GM13977 (cell line): ENCODE measurements at places on chromosomes 2 and 18.

DNA sequence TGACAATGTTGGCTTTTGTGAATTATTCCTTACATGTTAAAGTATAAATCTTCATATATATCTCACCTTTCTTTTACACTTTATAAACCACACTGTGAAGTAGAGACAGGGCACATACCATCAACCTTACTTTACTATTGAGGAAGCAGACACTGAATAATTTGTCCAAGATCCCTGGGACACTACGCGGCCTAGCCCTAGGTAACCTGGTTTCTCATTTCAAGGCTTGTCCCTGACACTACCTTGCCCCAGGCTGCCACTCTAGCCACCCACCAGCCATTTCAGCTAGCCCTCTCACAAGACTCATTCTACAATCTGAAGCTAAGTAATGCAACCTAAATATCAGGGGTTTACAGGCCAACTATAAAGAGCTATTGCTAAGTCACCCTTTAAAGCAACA is 26.7 kb downstream of the CCDC93 start:
- no peak for DNase-seq

DNA sequence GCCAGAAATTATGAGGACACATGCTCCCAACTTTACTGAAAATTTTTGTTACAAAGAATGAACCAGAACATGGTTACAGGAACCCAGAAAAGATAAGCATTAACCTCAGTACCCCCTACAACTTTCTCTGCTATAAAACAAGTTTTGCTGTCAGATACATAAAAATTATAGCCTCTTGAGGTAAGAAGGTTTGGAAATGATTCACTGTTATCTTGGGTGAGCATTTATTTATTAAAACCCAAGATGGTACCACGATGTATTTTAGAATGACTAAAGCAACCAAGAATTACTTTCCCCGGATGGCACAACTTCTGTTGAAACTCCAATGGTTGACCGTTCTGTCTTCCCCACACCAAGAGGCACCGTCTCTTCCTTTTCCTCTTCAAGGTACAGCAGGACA is 72.9 kb downstream of the RBMS1 start:
- no peak for DNase-seq

DNA sequence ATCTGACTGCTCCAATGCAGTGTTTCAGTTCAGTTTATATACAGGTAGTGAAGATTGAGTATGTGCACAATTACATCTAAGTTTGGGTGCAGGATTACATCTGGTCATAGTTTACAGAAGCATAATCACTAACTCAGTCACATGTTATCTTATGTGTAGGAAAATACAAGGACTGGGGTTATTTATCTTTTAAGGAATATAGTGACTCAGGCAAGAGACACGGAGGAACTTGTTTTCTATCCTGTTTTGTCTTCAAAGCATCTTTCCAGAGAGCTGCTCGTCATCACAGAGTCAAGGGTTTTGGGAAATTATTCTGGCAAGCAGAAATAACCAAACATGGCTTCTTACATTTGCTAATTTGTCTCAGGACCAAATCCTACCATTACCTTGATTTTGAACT is 1371.5 kb upstream of the TMEFF2 start:
- DNase-seq: no peak

DNA sequence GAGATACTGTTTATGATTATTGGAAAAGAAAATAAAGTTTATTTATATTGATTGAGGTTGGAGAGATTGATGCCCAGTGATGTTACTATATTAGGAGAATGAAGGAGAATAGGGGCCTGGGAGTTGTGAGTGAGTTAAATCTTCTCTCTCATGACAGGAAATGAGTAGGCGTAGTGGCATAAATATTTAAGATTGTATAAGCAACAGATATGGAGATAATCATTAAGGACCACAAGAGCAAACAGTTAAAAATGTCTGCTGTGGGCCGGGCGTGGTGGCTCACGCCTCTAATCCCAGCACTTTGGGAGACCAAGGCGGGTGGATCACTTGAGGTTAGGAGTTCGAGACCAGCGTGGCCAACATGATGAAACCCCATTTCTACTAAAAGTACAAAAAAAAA is 62.7 kb downstream of the PTRHD1 start:
- DNase-seq: no peak

GRCh38 chr2:40240070-40240469 is 211.8 kb downstream of the SLC8A1 start:
- no peak for DNase-seq

DNA sequence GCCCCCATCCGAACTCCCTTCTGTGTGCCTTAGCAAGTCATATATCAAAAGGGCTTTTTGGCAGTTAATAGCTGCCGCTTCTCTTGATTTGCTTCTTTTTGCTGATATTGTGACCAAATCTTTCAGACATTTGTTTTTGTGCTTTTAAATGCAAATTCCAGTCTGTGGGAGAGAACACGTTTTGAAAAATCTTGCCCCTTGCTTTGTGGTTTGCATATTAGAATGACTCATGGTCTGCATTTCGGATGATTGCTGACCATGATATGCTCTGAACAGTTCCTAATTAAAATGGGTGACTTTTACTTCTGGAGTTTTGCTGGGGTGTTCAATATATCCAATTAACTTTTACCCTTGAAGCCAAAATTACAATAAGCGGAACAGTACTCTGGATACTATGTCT is 58.2 kb upstream of the ST6GAL2 start:
- no peak for DNase-seq

- DNase-seq: no peak
These were observed 12.7 kb downstream of the CNDP2 start for GRCh38 chr18:74508821-74509225.

GRCh38 chr2:58107803-58108710 is 61.5 kb downstream of the VRK2 start:
- no peak for DNase-seq

- no peak for DNase-seq
These were observed 91.7 kb downstream of the EML6 start for GRCh38 chr2:54815148-54815539.

DNA sequence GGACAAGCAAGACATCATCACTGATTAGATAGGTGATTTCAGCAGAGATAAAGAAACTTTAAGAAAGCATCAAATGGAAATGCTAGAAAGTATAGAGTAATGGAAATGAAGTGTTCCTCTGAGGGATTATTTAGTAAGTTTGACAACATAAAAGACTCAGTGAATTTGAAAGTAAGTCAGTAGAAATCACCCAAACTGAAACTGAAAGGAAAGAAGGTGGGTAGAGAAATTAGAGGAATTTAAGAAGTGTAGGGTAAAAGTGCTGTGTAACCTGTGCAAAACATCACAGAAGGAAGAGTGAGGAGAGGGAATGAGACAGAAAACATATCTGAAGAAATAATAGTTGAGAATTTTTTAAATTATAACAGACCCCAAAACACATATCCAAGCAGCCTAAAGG is 343.1 kb downstream of the CBLN2 start:
- no peak for DNase-seq

DNA sequence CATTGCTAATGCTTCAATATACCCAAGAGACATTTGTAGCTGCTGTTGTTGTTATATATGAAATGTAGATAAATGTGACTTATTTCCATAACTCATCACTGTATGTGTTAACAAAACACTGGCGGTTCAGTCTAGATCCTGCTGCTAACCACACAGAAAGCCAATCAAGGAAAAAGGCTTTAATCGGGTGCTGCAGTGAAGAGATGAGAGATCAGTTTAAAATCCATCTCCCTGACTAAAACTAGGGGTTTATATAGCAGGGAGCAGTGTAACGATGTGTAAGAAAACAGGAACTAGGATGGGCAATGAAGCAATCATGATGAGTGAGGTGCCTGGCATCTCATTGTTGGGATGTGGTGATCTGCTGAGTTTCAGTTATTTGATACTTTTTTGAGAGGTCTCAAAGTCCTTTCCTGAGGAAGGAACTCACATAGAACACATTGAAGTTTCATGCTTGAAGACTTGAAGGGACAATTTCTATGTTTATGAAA is 677.7 kb upstream of the CDH7 start:
- DNase-seq: no peak

DNA sequence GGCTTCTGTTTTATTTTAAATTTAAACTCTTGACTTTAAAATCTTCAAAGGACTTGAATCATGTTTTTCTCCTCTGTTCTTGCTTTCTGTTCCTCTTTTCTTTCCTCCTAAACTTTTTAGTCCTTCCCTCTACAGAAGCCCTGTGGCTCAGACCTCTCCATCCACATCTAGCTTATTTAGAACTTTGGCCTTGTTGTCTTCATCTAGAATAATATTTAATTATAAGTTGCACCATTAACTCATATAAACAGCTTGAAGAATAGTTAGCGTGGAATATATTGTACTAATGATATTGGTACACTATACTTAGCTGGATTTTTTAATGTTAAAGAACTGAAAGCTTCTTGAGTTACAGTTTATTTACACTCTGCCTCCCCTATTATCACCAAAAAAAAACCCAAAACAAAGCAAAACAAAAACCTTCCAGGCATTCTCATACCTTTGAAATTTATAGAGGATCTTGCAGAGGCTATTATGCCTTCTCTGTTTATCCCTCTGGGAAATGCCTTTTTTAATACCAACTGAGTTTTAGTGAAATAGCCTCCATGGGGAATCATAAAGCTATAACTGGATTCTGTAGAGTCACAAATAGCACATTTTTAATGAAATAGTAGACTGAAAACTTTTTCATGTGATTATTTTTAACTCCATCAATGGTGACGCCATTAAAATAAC is 9.2 kb upstream of the CCDC141 start:
- no peak for DNase-seq

GRCh38 chr18:74976331-74976909 is 232.5 kb downstream of the PTGR3 start:
- DNase-seq: no peak

DNA sequence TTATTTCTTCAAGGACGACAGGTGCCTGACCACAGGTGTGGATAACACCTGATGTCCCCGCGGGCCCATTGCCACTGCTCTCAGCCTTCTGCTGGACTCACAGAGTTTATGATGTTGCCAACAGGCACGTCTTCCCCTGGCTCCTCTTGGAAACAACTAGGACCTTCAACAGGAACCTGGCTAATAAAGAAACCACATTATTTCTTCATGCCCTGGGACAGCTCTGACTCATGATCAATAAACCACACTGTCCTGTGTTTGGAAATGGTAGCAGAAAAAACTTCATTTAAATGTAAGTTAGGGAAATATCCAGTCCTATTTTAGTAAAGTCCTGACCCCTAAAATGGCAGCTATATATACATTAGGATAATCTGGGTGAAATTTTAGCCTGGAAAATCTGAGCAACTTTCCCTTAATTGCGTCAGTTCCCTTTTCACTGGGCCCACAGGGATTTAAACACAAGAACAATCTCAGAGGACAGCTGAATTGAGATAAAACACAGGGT is 158.9 kb downstream of the VAPA start:
- DNase-seq: no peak

- no peak for DNase-seq
These were observed 42.6 kb downstream of the ASAP2 start for GRCh38 chr2:9249020-9249800.

GRCh38 chr18:41372046-41372665 is 582.9 kb upstream of the PIK3C3 start:
- no peak for DNase-seq

DNA sequence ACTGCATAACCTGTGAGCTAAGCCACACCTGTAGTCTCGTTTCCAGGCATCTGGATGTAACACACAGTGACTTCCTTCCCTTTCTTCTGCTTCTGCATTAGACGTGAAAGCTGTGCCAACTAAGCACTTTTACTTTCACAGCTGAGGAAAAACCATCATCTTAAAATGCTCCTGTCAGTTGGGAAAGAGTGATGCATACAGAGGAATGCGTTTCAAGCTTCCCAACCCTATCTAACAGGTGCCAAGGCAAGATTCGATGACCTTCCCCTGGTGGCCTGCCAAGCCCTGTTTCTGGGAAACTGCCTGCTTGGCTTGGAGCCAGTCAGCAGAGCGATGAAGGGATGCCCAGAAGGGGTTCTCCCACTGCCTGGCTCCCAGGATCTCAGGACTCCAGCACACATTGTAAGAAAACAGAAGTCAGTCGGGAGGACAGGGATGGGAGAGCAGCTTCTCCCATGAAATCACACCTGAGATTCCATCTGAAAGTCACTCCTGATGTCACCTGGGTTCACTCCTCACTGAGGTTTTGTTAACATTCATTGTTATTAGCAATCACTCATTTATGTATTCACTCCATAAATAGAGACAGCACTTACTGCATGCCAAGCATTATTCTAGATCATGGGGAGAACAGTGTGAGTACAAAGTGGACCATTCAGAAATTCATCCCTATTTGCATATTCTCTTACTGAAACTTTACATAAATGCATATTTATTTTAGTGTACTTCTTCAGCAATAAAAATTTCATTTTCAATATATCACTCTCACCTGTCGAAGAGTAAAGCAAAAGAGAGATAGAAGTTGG is 64.1 kb downstream of the DTNA start:
- no peak for DNase-seq
